ENCODE measurements at places on chromosomes 1 and 21. TPM values are rescaled to one million over a fixed set of nuclear protein-coding genes. Genes with fewer than 3 reads are reported as not detected.

DNA sequence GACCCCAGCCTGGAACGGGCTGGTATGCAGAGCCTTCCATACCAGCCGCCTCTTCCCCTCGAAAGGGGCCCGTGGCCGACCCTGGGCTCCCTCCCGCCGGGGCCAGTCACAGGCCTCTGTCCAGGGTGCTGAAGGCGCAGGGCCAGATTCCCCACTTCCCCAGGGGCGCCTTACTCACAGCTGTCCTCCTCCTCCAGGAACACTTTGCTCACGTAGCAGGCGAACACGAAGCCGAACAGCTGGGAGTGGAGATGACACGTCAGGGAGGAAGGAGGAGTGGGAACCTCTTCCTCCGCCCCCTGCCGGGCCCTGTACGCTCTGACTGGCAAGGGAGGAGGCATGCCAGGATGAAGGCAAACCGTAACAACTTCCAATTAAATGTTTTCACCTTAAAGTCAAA is 57.3 kb downstream of the NKAIN1 start:
- peak; percentile 61 for DNase-seq
- H3K4me3 ChIP-seq = peak overlapping the region; percentile 18
- H3K27me3 ChIP-seq = no peaks in the 10 kb centered on the region
- no peaks in the 10 kb centered on the region for H3K36me3 ChIP-seq
- H3K4me1 ChIP-seq = peaks cover 6% of the 10 kb centered on the region
- no peak overlapping the region for H3K27ac ChIP-seq

- H3K27ac ChIP-seq = no peak overlapping the region
- no peaks in the 10 kb centered on the region for H3K27me3 ChIP-seq
- no peaks in the 10 kb centered on the region for H3K36me3 ChIP-seq
- no peak overlapping the region for H3K4me3 ChIP-seq
- H3K4me1 ChIP-seq = no peaks in the 10 kb centered on the region
Measured at GRCh38 chr21:38178653-38179470, 77.9 kb upstream of the KCNJ15 start.

- DNase-seq = no peak
- H3K4me3 ChIP-seq = no peak overlapping the region
Measured at GRCh38 chr1:27413004-27413403, 20.6 kb downstream of the GPR3 start.

- H3K4me3 ChIP-seq = no peak overlapping the region
- no peak for DNase-seq
- no peaks in the 10 kb centered on the region for H3K27me3 ChIP-seq
- no peak overlapping the region for H3K27ac ChIP-seq
- H3K36me3 ChIP-seq = no peaks in the 10 kb centered on the region
- H3K4me1 ChIP-seq = no peaks in the 10 kb centered on the region
Measured at GRCh38 chr1:197868751-197869489, 33.5 kb upstream of the C1orf53 start.

- H3K27me3 ChIP-seq = no peaks in the 10 kb centered on the region
- DNase-seq = no peak
- H3K4me1 ChIP-seq = no peaks in the 10 kb centered on the region
- H3K36me3 ChIP-seq = no peaks in the 10 kb centered on the region
- H3K27ac ChIP-seq = no peak overlapping the region
Measured at GRCh38 chr1:217004776-217005436, 281.7 kb upstream of the ESRRG start.

- H3K27me3 ChIP-seq = no peaks in the 10 kb centered on the region
- no peak for DNase-seq
- H3K4me3 ChIP-seq = no peak overlapping the region
- no peaks in the 10 kb centered on the region for H3K4me1 ChIP-seq
- H3K36me3 ChIP-seq = no peaks in the 10 kb centered on the region
Measured at GRCh38 chr1:55702064-55702463, 486.9 kb upstream of the USP24 start.

GRCh38 chr1:111998332-111998731 is 8.9 kb upstream of the KCND3 start:
- H3K36me3 ChIP-seq = no peaks in the 10 kb centered on the region
- H3K27me3 ChIP-seq = no peaks in the 10 kb centered on the region
- no peak overlapping the region for H3K27ac ChIP-seq
- H3K4me3 ChIP-seq = no peak overlapping the region
- H3K4me1 ChIP-seq = no peaks in the 10 kb centered on the region

GRCh38 chr1:17745479-17745955 is 9.6 kb upstream of the ACTL8 start:
- no peaks in the 10 kb centered on the region for H3K4me1 ChIP-seq
- H3K36me3 ChIP-seq = no peaks in the 10 kb centered on the region
- no peak overlapping the region for H3K4me3 ChIP-seq
- H3K27me3 ChIP-seq = no peaks in the 10 kb centered on the region
- DNase-seq = no peak

DNA sequence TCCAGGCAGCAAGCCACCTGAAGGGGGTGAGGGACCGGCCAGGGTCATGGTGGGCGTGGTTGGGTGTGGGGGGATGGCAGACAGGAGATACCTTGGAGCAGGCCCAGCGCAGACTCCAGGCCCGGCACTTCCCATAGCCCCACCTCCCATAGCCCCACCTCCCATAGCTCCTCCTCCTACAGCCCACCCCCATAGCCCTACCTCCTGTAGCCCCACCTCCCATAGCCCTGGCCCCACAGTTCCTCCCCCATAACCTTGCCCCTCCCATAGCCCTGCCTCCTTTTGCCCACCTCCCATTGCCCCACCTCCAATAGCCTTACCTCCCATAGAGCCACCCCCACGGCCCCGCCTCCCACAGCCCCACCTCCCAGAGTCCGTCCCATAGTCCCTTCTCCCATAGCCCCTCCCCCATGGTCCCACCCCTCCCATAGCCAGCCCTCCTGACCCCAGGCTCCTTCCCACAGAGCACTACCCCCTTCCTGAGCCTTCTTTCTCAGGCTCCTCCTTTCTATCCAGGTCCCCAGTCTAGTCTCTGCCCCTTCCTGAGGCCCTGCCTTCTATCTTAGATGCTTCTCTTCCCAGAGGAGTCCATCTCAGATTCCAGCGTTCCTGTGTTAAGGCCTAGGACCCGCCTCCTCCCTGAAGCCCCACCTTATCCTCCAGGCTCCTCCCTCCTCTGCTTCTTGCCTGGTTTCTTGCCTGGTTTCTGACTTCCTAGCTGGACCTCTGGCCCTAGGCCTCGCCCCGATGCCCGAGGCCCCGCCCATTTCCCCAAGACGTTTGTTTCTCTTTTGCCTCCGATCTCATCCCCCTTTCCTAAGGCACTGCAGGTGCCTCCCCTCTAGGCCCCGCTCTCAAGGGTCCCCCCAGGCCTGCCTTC is 46.8 kb downstream of the PTPRU start:
- no peaks in the 10 kb centered on the region for H3K27me3 ChIP-seq
- H3K27ac ChIP-seq = no peak overlapping the region
- H3K4me1 ChIP-seq = no peaks in the 10 kb centered on the region
- no peak overlapping the region for H3K4me3 ChIP-seq
- H3K36me3 ChIP-seq = no peaks in the 10 kb centered on the region

DNA sequence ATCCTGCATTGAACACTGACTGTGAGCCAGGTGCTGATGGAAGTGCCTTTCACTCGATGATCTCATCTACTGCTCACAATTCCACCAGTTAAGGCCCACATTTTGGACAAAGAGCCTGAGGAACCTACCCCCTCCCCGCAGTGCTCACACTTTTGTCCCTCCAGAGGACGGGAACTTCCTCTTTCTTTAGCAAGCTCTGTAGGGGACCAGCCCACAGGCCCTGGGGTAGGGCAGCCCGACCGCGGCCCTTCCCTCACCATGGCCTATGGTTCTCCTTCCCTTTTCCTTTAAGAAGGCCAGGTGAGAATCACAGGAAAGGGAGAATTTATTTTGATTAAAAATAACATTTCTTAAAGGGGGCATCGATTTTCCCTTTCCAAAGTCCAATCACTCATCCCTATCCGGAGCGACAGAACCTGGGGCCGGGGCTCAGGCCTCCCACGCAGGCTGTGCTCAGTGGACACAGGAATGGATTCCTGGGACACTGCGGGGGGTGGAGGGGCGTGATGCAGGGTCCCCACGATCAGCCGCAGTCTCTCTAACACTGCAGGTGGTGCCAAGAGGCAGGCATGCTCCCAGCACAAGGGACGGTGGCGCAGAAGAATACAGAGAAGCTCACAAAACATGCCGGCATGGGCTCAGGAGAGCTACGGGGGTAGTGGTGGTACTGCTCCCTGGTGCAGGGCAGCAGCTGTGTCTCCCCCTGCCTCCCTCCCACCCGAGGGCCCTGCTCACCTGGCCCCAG is 8.9 kb upstream of the KCNE1 start:
- H3K36me3 ChIP-seq = no peaks in the 10 kb centered on the region
- H3K27me3 ChIP-seq = no peaks in the 10 kb centered on the region
- no peak overlapping the region for H3K4me3 ChIP-seq

DNA sequence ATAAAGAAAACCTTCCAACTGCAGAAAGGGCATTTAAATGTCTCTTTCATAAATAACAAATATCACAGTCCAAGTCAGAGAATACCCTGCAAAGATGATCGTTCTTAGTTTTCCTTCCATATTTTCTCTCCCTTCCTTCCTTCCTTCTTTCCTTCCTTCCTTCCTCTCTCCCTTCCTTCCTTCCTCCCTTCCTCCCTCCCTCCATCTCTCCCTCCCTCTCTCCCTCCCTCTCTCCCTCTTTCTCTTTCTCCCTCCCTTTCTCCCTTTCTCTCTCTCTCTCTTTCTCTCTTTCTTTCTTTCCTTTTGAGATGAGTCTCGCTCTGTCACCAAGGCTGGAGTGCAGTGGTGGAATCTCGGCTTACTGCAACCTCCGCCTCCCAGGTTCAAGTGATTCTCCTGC is 29.0 kb upstream of the SCAF4 start:
- H3K4me3 ChIP-seq = no peak overlapping the region
- no peak overlapping the region for H3K27ac ChIP-seq
- DNase-seq = no peak

DNA sequence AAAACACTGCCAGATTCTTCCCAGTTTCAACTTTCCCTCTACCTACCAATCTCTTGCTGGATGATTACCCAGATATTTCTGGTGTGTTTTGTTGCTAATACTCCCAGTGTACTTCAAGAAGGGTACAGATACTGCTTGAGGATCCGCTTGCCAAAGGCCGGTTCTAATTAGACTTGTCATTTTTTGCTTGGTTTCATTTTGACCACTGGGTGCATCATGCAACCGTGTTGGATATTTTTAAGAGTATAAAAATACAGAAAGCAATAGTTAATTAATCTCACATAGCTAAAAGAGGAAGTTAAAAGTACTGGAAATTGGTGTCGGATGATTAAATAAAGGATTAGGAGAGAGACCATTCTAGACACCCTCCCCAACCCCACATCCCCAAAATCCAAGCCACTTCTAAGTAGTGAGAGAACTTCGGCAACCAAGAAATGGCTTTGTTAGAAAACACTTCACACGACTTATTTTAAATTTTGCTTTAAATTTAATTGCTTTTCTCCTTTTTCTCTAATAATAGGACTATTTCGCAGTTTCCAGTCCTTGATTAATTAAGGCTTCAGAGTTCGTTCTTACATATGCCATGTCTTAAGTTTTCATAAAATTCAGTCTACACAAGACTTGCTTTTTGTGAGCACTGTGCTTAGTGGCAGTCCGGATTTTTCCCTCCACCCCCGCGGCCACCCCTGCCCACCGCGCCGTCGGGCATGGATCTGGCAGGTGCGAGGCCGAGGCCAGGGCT is 2.5 kb upstream of the CDKN2C start:
- no peaks in the 10 kb centered on the region for H3K36me3 ChIP-seq
- H3K27ac ChIP-seq = peak overlapping the region; percentile 96
- H3K4me1 ChIP-seq = no peaks in the 10 kb centered on the region
- H3K4me3 ChIP-seq = peak overlapping the region; percentile 86

GRCh38 chr1:63980740-63981407 is 207.1 kb downstream of the ROR1 start:
- no peaks in the 10 kb centered on the region for H3K4me1 ChIP-seq
- no peak overlapping the region for H3K4me3 ChIP-seq
- no peaks in the 10 kb centered on the region for H3K27me3 ChIP-seq
- DNase-seq = no peak
- no peaks in the 10 kb centered on the region for H3K36me3 ChIP-seq

DNA sequence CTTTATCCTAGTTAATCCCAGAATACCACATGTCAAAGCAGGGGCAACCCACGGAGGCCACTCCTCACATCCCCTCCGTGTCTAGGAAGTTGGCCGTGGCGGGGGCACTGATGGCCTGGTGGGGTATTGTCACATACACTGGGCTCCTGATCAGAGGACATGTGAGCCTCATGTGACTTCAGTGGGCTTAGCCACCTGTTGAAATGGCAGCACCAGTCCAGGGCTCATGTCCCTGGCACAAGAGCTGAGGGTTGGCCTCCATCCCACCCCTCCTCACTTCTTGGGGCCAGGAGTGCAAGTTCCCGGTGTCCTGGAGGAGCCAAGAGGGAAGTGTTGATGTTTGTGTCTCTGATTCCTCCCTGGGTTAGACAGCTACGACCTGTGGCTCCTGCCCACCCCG is 313.4 kb downstream of the CAMTA1 start:
- H3K4me1 ChIP-seq = no peaks in the 10 kb centered on the region
- no peak for DNase-seq
- H3K27me3 ChIP-seq = no peaks in the 10 kb centered on the region
- no peaks in the 10 kb centered on the region for H3K36me3 ChIP-seq

GRCh38 chr1:164772635-164773034 is 213.7 kb downstream of the PBX1 start:
- H3K27me3 ChIP-seq = no peaks in the 10 kb centered on the region
- H3K4me1 ChIP-seq = peaks cover 6% of the 10 kb centered on the region
- DNase-seq = no peak
- H3K27ac ChIP-seq = peak overlapping the region; percentile 85
- H3K36me3 ChIP-seq = no peaks in the 10 kb centered on the region
- no peak overlapping the region for H3K4me3 ChIP-seq

DNA sequence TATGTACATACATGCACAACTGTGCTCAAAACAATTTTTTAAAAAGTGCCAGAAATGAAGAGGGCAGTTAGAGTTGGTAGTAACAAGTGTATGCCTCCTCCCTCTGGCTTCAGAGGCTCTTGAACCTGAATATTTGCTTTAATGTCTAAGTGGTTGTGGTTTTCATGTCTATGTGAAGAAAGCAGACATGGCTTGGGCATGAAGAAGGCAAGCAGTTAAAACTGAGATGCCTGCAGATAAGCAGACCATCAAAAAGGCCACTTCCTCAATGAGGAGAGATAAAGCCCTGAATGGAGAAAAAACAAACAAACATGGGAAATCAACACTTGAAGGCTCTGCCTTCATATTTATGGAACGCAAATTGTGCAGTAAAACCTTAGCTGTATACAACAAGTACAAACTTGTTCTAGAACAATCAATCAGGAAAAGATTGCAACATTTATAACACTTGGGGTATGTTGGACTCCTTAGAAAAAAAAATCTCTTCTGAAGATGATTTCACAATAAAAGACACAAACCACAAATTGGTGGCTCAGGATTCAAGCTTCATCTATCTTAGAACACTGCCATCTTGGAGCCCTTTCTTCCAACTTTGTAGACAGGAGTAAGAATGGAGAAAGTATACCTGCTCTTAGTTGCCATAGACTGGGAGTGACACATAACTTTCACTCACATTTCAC is 52.7 kb upstream of the PLA2G4A start:
- no peaks in the 10 kb centered on the region for H3K27me3 ChIP-seq
- H3K4me3 ChIP-seq = no peak overlapping the region
- H3K36me3 ChIP-seq = no peaks in the 10 kb centered on the region
- DNase-seq = no peak
- H3K4me1 ChIP-seq = no peaks in the 10 kb centered on the region

The ERG gene
- total RNA-seq = 14.0 TPM

The TTC24 gene
- total RNA-seq = not detected

The DFFB gene
- total RNA-seq = 14.4 TPM

The GPR61 gene
- total RNA-seq = not detected

All from breast epithelium (tissue), 4 donors.